Aorta (tissue), 5 donors: ENCODE measurements at places on chromosomes 3 and 15. TPM values are rescaled to one million over a fixed set of nuclear protein-coding genes. Genes with fewer than 3 reads are reported as not detected.

The ZNF80 gene
- 0.15 TPM for total RNA-seq

DNA sequence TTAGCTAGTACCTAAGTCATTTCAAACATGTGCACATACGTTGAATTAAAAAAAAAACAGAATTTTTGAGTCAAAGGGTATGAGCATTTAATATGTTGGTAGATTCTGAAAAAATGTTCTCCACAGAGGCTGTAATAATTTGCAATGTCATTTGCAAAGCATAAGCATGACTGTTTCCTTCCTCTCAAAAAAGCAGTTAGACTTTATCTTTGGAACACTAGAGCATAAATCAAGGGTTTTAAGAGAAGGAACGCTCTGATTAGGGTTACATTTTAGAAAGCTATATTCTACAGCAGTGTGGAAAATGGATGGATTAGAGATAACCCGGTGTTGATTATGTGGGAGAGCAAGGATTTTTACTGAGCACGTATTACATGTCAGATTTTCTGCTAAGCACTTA, 193.7 kb downstream of the WDR72 start:
- DNase-seq: no peak

DNA sequence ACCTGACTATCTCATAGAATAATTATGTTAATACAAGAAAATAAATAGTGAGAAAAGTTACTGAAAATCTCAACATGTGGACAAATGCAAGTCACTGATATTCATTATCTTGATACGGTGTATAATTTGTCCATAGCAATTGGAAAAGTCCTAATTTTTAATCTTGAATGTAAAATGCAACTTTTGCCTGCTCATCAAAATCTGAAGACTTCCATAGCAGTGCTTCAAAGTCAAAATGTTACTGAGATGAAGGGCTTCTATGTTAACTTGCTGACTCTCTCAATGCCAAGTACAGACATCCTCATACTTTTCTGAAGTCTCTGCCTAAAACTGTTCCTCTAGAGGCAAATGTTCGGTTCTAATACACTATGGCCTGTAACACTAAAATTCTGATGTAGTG, 1300.1 kb upstream of the EPHA6 start:
- DNase-seq: no peak

- DNase-seq: no peak
Observed at GRCh38 chr3:15899388-15899787, 101.6 kb upstream of the ANKRD28 start.

DNA sequence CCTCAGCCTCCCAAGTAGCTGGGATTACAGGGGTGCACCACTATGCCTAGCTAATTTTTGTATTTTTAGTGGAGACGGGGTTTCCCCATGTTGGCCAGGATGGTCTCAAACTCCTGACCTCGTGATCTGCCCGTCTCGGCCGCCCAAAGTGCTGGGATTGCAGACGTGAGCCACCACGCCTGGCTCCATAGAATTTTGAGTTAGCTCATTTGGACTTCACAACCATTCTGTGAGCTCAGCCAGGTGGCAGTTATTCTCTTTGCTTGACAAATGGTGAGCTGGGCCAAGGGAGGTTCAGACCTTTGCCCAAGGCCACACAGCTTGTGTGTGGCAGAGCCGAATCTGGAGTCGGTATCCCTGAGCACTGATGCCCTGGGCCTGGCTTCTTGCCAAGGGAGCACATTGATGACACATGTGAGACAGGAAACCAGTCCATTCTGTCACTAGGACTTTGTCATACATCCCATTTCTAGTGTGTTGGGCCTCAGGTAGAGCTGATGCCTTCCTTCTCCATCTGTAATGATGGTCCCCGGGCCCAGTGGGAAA, 17.6 kb downstream of the PODXL2 start:
- no peak for DNase-seq

- DNase-seq: no peak
Observed at GRCh38 chr3:190169243-190169642, 48.5 kb upstream of the P3H2 start.

GRCh38 chr3:195312714-195313113, 41.8 kb upstream of the XXYLT1 start:
- DNase-seq: no peak

DNA sequence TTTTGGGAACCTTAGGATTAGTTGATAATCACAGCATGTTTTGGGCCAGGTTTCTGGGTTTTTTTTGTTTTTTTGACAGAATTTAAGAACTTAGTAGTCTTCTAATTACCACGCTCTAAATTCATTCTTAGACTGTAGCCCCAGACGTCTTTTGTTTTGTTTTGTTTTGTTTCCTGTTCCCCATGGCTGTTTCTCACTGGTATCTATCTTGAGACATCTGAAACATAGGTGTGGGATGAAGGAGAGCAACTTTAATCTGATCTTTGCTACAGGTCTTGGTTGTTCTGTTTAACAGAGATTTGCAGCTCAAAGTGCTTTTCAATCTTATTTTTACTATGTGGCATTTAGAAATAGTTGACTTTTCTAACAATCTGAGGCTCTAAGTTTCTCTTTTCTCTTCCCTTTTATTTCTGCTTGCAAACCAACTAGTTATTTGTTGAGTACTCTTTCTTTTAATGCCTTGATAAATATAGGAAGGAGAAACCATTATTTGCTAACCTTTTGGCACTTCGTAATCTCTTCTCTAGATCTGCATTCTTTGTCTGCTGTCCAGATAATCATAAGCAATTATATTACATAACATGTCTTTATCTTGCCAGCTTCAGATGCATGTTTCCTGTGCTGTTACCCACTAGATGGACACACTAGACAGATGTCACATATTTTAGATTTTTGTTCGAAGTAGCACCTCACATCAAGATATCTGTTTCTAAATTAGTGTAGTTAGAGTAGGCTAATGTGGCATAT, 40.9 kb downstream of the FBXL2 start:
- no peak for DNase-seq

DNA sequence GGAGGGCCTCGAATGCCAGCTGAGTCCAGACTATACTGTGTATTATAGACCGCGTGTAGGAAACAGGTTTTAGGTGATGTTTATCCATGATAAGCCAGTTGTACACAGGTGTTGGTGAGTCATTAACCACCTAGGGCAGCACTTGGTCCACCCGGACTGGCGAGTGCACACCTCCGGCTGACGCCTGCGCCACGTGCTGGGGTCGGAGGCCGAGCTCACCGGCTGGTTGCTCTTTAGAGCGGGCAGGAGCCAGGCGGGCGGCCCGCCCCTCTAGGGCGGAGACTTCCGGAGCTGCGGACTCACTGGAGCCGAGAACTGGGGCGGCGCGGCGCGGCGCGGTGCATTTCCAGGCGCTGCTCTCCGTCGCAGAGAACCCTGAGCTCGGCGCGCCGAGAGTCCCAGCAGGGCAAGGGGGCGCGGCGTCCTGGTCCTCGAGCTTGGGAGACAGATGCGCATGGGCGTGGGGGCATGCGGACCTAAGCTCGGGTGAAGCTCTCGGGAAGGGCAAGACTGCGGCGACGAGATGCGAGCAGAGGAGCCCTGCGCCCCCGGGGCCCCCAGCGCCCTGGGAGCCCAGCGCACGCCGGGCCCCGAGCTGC, at the start of gene ESYT3:
Gene ESYT3 (plus strand): TSS at position 341 of the 599 bp plus-strand sequence. CDS start 183 bp downstream, at position 524.
- DNase-seq: peak; percentile 73

GRCh38 chr3:47716656-47717055, 65.0 kb downstream of the SMARCC1 start:
- DNase-seq: no peak
